ENCODE measurements at places on chromosomes 1 and 21.

- no peak for DNase-seq
Measured at GRCh38 chr21:44969066-44969670, 29.3 kb downstream of the SLX9 start.

- DNase-seq = peak; percentile 31
Measured at GRCh38 chr1:205313563-205314308, 7.8 kb downstream of the NUAK2 start.

DNA sequence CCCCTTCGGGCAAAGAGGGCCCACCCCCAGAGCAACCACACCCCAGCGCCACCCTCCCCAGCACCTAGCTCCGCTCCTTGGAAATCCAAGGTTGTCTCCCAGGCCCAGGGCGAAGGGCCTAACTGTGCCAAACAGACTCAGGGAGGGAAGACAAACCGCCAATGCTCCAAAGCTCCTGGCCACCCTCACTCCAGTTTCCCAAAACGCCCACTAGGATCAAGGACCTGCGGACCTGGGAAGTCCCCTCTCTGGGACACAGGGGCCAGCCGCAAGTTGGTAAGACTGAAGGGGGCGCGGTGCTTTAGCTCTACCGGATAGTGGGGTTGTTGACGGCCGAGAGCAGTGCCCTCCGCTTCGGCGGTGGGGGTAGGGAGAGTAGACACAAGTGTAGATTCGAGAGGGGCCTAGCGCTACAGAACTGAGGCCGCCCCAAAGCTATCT lies 581 bp downstream of the IRF6 start:
- DNase-seq = no peak

GRCh38 chr1:233015965-233016364 lies 65.6 kb downstream of the NTPCR start:
- no peak for DNase-seq

DNA sequence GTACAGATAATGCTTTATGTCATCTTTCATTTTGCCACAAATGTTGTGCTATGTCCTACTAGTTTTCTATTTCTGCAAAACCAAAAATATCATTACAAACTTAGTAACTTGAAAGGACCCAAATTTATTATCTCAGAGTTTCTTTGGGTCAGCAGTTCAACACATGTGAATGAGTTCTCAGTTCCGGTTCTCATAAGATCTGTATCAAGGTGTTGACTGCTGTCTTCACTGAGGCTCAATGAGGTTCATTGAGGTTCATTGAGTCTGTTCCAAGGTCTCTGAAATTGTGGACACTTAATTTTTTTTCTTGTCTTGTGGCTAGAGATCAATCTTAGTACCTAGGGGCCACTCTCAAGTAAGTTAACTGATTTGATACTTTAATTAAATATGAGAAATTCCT lies 525.1 kb upstream of the BRINP3 start:
- no peak for DNase-seq

- no peak for DNase-seq
Measured at GRCh38 chr1:56707379-56707778, 62.3 kb downstream of the PRKAA2 start.

DNA sequence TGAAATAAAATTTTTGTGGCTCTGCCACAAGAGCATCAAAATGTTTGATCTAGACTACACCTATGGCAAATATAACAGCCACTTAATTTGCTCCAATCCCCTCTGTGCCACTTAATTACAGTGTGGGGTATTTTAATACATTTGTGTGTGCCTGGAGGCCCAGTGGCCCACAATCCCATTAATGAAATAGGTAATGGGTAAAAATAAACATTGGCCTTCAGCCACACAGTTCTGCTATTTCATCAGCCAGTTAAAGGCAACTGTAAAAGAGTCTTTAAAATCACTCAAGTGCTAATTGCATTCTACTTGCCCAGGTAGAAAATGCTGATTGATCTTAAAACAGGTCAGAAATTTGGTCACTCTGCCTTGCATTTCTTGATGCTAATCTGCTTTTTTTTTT lies 151.6 kb upstream of the UBE2U start:
- no peak for DNase-seq

DNA sequence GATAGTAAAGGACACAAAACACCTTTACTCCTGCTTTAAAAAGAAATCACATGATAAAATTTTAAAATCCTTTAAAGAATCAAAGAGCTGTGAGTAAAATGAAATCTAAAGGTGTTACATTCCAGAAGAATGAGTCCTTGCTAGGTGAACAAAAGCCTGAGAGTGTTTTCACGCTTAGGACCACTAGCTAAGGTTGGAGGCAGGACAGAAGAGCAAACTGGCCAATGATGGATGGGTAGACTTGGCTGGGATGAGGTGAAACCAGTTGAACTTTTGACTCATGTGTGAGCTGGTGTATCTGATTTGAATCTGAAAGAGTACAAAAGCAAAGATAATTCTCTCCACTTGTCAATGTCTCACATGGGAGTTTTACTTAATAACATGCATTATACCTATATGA lies 35.1 kb downstream of the CATSPERE start:
- DNase-seq = no peak

DNA sequence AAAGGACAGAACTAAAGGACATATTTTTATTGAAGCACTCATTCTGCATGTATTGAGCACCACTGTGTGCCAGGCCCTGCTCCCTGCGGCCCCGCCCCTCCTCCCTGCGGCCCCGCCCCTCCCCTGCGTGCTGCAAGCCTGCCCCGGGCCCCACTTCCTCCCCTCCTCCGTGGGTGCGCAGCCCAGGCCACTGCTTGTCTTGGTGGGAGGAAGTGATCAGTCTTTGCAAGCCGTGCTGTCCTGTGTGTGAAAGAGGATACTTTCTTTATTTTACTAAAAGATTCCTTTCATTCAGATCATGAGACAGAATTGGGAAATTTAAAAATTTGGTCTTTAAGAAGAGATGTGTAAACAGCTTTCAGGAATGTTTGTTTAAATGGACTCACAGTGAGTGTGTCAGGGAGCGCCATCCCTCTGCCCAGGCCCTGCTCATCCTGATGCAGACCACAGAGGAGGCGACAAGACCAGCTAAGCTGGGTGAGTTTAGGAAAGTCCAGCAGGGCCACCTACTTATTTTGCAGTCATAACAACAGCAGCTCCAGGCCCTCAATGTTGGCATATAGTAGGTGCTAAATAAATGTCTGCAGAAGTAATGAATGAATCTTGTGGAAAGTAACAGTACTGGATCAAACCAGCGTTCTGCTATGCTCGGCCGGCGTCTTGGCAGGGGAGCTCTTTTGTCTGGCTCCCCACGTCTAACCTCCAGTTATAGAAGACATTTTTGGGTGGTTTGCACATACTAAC lies 88.3 kb upstream of the SELENON start:
- no peak for DNase-seq

DNA sequence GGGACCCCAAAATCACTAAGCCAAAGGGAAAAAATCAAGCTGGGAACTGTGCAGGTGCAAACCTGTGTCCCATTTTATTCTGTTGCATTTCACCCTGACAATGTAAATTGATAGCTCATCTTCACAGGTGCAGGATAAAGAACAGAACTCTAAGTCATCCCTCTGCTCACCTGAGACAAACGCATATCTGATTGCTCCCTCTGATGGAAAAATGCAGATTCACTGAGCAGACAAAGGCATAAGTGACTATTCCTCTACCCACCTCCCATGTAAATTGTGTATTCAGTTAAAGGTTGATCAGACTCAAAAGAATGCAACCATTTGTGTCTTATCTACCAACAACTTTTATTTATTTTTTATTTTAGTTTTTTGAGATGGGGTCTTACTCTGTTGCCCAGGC lies 644.2 kb downstream of the PTPRU start:
- no peak for DNase-seq

- DNase-seq = no peak
Measured at GRCh38 chr21:41668686-41669532, 97.9 kb downstream of the RIPK4 start.

GRCh38 chr1:156848461-156849150 lies 10.3 kb downstream of the INSRR start:
- DNase-seq = no peak

DNA sequence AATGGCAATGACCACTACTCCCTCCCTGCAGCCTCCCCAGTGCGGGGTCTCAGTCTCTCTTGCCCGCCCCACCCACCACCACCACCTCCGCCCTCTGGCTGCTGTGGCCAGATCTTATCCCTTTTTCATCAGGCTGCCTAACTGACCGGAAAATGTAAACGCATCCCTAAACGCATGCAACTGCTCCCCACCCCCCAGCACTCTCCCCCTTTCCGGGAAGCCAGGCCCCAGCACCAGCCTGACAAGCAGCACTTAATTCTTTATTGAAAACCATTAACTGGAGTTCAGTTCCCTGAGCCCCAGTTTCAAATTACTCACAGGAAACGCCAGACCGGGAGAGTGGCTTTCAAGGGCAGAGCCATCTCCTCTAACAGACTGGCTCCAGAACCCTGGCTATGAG lies 147.7 kb downstream of the DMRTA2 start:
- DNase-seq = no peak

GRCh38 chr1:218351391-218352074 lies 6.4 kb downstream of the TGFB2 start:
- no peak for DNase-seq

GRCh38 chr1:101592845-101593244 lies 356.0 kb downstream of the S1PR1 start:
- no peak for DNase-seq

DNA sequence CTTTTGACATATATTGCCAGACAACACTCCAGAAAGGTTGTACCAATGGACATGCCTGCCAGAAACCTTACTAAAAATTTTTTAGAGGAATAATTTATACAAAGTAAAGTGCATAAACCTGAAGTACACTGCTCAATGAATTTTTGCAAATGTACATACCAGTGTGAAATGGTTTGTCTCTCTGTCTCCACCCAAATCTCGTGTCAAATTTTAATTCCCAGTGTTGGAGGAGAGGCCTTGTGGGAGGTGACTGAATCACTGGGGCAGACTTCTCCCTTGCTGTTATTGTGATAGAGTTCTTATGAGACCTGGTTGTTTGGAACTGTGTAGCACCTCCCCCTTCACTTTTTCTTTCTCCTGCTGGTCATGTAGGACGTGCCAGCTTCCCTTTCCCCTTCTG lies 168.8 kb downstream of the RWDD3 start:
- no peak for DNase-seq

DNA sequence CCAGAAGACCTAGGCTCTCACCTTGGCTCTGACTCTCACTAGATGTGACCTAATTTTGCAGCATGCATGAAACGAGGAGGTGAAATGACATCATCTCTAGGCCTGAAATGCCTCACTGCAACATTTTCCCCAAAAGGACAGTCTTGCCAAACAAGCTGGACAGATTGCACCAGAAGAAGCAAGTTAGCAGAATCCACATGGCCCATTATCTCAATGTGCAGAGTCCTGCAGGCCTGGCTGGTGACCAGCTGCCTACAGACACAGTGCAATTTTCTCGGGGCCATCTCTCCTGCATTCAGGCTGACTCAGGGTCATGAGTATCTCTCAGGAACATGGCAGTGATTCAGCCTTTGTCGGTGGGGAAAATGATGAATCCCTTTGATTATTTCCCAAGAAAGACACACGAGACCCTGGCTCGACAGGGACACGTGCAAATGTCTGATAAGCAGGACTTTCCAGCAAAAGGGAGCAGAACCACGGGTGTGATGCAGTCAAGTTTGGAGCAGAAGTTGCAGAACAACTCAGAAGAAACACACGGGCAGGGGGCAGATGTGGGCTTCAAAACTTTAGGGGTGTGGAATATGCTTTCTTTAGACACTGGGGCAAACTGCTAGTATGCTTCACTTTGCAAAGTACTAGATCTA lies 38.7 kb downstream of the TRIM67 start:
- no peak for DNase-seq

DNA sequence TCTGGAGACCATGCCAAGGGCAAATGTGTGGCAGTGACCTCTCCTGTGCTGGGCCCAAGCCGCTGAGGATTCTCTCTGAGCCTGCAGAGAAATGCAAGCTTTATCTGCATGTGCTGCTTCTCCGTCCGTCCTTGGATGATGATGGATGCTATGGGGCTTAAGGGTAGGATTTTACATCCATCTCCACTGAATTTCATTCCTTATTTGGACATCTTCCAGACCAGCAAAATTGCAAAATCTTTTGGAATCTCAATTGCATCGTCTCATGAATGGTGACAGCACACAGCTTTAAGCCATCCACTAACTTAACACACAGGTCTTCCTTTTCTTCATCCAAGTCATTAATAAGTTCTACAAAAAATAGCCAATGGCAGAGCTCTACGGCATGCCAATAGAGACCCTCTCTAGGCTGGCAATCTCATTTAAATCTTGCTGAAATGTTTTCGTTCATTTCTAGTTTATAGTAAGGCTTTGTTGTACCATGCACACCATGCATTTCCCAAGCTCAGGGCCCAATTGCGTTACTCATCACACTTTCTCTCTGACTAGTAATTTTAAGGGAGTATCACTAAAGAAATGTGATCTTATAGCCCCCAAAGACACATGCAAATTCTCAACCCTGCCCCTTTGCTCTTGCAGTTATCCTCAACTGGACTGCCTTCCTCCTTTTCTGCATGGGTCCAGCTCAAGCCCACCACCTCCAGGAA lies 11.1 kb downstream of the BATF3 start:
- DNase-seq = no peak

DNA sequence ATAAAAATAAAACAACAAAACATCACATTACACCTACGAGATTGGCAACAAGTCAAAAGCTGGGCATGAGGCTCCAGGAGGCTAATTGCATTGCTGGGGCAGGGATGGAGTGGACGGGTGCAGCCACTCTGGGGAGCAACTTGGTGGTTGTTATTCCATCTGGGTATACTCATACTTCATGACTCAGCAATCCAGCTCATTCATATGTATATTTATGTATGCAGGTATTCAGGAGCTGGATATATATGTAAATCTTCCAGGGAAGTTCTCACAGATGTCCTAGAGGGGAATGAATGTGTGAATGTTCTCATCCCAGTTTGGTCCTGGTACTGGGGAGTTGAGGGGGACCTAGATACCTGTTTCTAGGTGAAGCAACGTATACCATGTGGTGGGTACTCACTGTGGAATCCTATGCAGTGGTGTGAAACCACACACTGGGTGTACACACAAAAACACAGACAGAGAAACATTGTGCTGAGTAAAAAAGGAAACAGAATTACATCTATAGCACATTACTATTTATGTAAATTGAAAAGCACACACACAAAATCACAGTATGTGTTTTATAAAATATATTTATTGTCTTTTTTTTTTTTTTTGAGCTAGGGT lies 79.7 kb upstream of the RAB4A start:
- DNase-seq = no peak

GRCh38 chr1:66152034-66152433 lies 359.3 kb downstream of the PDE4B start:
- DNase-seq = no peak

DNA sequence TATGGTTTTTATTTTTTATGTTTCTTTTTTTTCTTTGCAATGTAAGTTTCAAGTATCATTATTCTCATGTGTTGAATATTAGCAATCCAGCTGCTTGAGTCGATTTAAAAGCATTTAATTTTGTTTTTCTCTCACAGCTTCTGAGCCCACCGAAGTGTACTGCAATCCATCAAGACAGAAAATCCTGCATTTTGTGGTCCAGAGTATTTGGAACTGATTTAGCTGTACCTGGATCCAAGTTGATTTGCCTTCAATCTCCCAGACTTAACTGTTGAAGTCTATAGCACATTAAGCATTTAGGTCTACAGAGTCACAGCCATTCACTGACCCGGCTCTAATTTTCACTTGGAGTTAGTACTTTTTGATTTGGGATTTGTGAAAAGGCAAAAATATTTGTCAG lies 622.9 kb upstream of the ADAMTS5 start:
- DNase-seq = no peak
